ENCODE measurements at places on chromosomes 13 and 19.

GRCh38 chr13:28475916-28476725 is 18.8 kb downstream of the FLT1 start:
- DNase-seq = no peak

GRCh38 chr19:43928820-43929219 is 6.3 kb downstream of the ZNF45 start:
- DNase-seq = no peak

DNA sequence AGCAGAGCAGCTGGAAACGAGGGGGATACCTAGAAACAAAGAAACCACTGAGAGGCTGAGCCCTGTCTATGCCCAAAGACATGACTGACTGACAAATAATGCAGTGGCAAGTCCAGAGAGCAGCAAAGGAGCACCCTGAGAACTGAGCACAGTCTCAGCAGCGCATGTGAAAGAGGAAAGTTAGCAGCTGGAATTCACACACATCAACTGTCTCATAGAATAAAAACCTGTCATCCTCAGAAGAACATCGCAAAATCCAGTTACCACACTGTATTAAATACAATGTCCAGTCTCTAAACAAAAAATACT is 24.1 kb upstream of the DLEU7 start:
- DNase-seq = no peak

GRCh38 chr13:106424805-106425204 is 110.7 kb downstream of the EFNB2 start:
- no peak for DNase-seq

- no peak for DNase-seq
These were observed 568 bp downstream of the POLR2I start for GRCh38 chr19:36113894-36114720.

DNA sequence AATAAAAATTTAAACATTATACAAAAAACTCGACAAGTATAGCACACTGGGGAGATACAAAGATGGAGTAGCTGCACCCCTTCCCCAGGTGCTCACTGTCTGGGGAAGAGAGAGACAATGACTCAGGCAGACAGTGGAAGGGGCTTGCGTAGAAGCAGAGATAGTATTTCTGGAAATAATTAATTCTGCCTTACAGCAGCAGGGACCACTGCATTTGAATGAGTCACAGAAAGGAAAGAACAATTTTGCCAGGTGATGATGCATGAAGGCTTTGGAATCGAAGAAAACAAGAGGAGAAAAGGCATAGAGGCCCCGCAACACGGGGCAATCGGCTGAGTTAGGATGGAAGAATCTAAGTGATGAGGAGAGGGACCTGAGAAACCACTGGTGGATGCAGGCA is 447.4 kb downstream of the EFNB2 start:
- no peak for DNase-seq

- peak; percentile 64 for DNase-seq
These were observed 45.8 kb downstream of the GGACT start for GRCh38 chr13:100542826-100543156.

Data from NCI-H2171 (cell line).